ENCODE measurements at places on chromosomes 3 and 15.

GRCh38 chr3:83453056-83453455 lies 1505.7 kb upstream of the CADM2 start:
- no peak for DNase-seq

DNA sequence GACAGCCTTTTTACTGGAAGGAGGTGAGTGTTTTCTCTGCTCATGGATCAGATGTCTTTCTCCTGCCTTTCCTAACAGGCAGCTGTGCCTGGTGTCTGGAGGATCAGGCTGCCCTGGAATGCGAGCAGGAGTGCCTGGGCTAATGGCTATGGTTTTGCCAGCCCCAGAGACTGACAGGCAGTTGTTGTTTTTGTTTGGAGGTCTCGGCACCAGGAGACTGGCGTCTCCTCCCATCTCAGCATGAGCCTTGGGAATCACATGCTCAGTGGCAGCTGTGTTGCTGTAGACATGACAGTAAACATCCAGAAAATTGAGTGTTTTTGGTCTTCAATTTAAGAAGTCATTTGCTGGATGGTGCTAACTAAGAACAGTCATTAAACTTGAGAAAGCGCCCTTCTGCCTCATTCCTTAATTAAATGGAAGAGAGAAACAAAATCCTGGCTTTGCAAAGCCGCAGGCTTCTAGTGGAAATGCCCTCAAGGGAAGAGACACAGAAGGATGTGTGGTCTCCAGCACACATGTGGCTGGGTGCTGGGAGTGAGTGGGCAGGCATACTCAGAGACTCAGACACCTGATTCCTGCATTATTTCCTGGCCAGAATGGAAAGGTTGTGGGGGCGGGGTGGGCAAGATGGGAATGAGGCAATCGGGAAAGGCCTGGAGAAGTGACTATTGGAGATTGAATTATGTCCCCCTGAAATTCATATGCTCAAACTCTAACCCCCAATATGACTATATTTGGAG lies 97.0 kb upstream of the NMNAT3 start:
- no peak for DNase-seq

- no peak for DNase-seq
Observed at GRCh38 chr3:14791343-14791945, 27.3 kb upstream of the FGD5 start.

- no peak for DNase-seq
Observed at GRCh38 chr3:77158730-77159581, 119.1 kb downstream of the ROBO2 start.

DNA sequence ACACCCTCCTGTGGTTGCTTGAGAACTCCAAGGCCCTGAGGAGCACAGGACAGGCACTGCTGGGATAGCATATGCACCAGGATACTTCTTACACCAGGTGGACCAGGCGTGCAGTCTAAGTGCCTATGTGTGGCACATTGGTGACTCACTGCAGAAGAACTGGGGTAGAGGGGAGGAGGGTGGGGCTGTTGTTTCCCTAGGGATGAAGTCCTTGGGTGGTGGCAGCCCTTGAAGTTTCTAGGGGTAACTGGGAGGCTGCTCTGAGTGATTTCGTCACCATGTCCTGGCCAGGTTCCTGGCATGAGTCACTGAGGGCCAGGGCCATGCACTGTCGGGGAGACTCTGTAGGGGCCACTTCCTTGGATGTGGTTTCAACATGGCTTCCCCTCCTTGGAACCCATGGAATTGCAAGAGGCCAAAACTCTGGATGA lies 15.9 kb downstream of the MYZAP start:
- DNase-seq, result no peak

DNA sequence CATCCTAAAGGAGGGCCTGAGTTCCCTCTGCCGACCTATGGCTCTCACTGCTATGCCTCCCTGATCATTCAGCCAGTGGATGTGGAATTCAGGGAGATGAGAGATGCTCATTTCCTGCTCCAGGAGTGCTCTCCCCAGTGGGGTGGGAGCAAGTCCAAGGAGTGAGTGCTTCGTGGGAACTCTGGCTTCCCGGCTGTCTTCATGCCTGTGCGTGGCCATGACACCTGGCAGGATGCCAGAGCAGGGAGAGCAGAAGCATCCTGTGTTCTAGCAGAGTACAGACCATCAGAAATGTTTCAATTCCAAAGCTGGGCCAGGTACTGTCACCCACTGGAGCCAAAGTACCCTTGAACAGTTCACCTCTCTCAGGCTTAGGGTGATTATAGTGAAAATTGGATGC lies 45.1 kb downstream of the APH1B start:
- no peak for DNase-seq

GRCh38 chr3:38717355-38718240 lies 68.1 kb upstream of the SCN5A start:
- DNase-seq, result no peak

- DNase-seq, result no peak
Observed at GRCh38 chr3:100650651-100651619, 41.5 kb downstream of the ADGRG7 start.

DNA sequence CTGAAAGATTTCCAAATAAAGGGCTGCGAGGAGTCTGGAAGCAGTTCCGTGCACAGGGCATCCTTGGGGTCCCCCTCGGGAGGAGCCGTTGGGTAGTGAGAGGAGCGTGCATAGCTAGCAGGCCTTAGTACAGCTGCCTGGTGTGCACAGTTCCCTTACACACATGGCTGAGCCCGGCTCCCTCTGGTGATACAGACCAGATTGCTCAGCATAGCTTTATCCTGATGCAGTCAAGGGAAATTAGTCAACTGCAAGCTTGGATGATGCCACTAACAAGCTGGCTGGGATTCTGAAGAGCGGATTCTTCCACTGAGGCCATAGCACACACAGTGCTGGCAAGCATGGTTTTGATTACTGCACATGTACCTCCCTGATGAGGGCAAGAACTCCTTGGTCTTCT lies 349.4 kb downstream of the LRTM1 start:
- no peak for DNase-seq

DNA sequence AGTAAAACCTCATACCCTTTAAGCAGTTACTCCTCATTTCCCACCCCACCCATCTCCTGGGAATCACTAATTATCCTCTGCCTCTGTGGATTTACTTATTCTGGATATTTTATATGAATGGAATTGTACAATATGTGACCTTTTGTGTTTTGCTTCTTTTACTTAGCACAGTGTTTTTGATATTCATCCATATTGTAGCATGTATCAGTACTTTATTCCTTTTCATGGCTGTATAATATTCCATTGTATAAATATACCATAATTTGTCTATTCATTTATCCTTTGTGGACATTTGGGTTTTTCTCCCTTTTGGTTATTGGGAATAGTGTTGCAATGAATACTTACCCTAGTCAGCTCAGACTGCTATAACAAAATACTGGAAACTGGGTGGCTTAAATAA lies 39.2 kb downstream of the SH3GL3 start:
- no peak for DNase-seq

- no peak for DNase-seq
Observed at GRCh38 chr3:181050738-181051137, 61.2 kb upstream of the DNAJC19 start.

DNA sequence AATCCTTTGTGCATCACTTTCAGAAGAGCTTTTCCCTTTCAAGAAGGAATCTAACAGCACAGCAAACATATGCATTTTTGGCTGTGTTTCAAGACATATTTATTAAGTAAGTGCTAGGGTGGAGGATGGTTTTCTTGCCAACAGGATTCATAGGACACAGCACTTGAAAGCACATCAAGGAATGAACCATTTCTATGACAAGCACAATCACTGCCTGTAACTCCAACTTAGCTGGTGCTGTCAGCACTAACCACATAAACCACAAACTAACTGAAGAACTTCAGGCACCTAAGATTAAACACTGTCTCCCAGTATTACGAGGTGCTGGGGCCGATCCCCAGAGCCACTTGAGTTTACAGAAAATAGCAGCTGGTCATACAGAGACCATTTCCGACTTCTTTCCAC lies 35.4 kb upstream of the SPRED1 start:
- no peak for DNase-seq

GRCh38 chr3:53384465-53385423 lies 37.4 kb upstream of the DCP1A start:
- no peak for DNase-seq

- DNase-seq, result no peak
Observed at GRCh38 chr15:59087731-59088130, 17.2 kb upstream of the CCNB2 start.

DNA sequence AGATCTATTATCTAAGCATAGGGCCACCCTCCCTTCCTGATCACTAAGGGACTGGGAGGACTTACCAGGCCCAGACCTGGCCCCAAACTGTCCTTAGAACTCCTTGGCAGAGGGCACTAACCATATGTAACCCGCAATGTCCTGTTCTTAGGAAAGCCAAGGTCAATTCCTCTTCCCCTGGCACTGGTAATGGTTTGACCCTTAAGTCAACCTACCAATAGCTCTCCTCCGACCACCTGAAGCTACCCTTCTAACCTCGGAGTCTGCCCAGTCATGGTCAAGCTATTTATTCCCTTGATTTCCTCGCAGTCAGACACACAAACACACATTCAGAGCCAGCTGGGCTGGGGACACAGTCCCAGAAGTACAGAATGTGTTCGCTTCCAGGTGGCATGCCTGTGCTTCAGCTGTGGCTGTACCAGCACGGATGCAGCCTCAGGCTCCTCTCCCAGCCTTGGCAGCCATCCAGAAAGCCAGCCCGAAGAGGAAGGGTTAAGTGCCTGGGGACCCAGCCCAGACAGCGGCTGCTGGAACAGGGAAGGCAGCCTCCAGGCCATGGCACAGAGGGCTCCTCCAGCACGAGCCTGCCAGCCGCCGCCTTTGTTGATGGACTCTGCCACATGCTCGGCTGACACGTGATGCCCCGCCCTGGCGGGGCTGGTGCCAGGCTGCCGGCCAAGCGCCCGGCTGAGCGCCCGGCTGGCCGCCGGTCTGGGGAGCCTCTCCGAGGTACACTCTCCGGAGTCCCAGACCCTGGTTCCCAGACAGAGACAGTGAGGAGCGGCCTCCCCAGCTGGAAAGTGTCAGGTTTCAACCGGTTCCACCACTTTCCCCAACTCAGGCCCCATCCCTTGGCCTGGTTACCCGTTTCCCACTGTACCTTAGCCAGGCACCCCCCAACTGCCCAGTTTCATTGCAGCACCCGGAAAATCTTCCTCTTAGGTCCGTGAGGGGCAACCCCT lies 5.5 kb downstream of the BMF start:
- DNase-seq, result no peak

GRCh38 chr3:196197524-196197923 lies 13.7 kb downstream of the ZDHHC19 start:
- no peak for DNase-seq

- no peak for DNase-seq
Observed at GRCh38 chr3:140602781-140603180, 75.1 kb upstream of the TRIM42 start.

GRCh38 chr3:113450911-113451310 lies 9.6 kb upstream of the CFAP44 start:
- no peak for DNase-seq

DNA sequence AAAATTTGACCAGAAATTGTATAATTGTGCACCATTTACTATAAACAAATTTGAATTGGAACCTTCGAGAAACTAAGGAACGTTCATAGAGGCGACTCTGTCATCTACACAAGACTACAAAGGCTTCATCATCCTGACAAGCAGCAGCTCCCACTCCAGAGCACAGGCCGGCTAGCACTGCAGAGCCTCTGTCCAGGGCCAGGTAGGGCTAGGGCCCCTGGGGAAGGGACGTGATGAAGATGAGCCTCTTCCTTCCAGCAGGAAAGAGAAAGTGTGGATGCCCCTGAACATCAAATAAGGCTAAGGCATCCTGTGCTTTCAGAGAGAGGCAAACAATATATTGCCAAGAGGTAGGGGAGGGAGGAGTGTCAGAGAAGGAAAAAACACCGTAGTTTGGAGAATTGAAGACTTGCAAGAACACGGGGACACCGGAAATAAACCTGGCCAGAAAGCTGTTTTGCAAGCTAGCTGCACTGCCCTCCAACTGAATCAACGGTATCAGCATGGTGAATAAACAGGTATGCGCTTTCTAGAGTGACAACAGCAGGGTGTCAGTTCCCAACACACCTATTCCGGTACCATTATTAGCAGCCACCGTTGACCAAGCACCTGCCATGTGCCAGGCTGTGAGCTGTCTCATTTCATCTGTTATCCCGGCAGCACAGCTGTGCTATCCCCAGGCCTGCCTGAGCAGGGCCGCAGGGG lies 12.4 kb downstream of the XXYLT1 start:
- DNase-seq, result no peak

DNA sequence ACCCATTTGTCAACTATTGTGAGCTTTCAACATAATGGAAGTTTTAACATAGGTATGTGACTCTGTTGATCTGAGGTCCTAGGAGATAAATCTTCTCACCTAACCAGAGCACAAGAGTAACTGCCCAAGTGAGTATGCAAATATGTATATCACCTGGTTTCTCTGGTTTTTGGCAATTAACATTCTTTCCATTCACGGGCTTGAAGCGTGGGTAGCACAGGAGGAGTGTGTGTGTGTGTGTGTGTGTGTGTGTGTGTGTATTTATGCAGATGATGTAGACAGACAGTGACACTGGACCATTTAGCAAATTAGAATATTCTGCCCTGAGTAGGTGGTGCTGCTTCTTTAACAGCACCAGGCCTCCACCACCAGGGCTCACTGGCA lies 15.0 kb downstream of the EPHB1 start:
- no peak for DNase-seq

- no peak for DNase-seq
Observed at GRCh38 chr3:47580481-47580880, 1.8 kb upstream of the CSPG5 start.

- DNase-seq, result peak; percentile 20
Observed at GRCh38 chr3:187223799-187224198, 26.5 kb downstream of the RTP1 start.

DNA sequence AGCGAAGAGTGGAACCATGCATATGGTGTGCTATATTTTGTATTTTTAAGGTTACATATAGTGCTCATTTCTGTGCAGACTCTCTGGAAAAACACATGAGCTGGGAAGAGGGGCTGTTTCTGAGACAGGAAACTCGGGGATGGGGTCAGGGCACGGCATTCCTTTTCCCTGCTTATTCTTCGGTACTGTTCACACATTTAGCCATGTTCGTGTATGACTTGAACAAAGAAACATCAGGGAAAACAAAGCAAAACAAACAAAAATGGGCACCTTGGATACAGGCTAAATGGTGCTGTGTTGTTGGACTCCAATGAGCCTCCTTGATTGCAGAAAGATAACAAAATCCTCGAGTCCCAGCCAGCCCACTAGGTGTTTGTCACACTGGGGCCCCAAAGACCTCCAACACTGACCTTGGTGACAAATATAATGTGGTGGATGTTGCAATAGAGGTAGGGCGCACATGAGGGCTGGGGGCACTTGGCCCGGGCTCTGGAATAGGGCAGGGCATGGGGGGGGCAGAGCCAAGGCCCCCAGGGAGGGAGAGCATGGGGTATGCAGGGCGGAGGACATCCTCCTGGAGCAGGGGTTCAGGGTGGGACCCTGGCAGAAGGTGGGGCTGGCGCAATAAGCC lies 19.3 kb downstream of the DNASE1L3 start:
- no peak for DNase-seq

DNA sequence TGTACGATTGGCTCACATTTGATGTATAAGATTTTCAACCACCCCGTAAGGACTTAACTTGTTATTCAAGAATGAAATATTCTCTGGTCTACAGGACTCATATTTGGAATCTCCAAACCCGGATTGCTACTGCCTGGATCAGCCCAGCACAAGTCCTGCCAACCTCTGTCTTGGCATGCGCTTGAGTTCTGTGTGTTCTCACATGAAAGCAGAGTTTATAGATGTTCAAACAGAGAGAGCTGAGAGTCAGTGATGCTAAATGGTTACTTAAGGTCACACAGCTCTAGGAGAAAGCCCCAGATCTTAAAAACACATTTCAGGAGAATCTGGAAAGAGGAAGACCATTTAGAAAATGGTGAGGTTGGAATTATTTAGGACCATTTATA lies 268.0 kb upstream of the TBL1XR1 start:
- DNase-seq, result no peak

- DNase-seq, result no peak
Observed at GRCh38 chr3:115251509-115251908, 104.4 kb upstream of the ZBTB20 start.
